Thymus (tissue), 14 donors: ENCODE measurements at places on chromosomes 13 and 19. TPM values are rescaled to one million over a fixed set of nuclear protein-coding genes. Genes with fewer than 3 reads are reported as not detected.
A peak's percentile ranks its signal among the peaks of the same experiment; 100 is the strongest.

GRCh38 chr19:10139952-10140351 is 20.3 kb upstream of the EIF3G start:
- DNase-seq, result no peak
- no peaks in the 10 kb centered on the region for H3K27me3 ChIP-seq

- no peak overlapping the region for H3K27ac ChIP-seq
- no peak for DNase-seq
- no peaks in the 10 kb centered on the region for H3K27me3 ChIP-seq
- no peak overlapping the region for H3K4me3 ChIP-seq
These were observed 42.6 kb upstream of the RNF113B start for GRCh38 chr13:98219685-98220084.

DNA sequence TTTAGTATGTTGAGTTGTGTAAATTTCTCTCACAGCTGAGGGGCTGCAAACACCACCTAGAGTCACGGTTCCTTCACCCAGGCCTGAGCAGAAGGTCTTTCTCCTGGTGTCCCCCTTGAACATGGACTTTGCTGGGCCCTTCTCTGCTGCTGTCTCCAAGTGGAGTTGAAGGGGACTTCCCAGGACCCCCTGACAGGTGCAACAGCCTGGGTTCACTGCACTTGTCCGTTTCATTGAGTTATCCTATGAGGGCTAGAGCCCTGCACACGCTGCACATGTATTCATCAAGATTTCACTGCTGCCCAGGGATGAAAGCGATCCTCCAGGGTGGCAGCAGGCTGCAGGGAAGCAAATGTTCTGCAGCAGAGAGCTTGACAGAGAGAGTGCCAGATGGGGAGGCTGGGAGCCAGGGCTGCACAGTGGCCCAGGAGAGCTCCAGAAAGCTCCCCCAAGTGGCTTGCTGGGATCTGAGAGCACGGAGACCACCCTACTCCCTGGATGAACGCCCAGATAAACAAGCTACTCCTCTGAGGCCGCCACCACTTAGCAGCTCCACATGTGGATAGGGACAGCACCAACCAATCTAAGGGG is 10.3 kb downstream of the TMEM272 start:
- no peaks in the 10 kb centered on the region for H3K27me3 ChIP-seq
- H3K4me3 ChIP-seq, result no peak overlapping the region
- DNase-seq, result no peak
- no peak overlapping the region for H3K27ac ChIP-seq

DNA sequence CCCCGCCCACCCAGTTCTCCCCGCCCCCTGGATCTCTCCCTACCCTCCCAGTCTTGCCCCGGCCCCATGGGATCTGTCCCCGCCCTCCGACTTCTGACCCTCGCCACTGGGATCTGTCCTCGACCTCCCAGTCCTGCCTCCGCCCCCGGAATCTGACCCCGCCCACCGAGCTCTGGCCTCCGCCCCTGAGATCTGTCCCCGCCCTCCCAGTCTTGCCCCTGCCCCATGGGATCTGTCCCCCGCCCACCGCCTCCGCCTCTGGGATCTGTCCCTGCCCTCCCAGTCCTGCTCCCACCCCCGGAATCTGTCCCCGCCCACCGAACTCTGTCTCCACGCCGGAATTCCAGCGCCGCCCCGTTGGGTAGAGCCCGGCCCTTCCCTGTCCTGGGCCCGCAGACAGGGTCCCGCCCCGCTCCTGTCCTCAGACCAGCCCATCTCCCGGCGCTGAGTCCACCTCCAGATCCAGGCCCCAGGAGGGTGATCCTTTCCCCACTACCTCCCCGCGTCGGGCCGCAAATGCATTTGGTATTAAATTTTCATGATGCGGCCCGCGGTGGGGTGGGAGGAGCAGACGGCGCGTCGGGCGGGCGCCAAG is 1.5 kb upstream of the SLC17A7 start:
- H3K4me1 ChIP-seq, result peaks cover 3% of the 10 kb centered on the region
- H3K36me3 ChIP-seq, result peaks cover 15% of the 10 kb centered on the region
- H3K4me3 ChIP-seq, result peak overlapping the region; percentile 59
- peaks cover 55% of the 10 kb centered on the region for H3K27me3 ChIP-seq

GRCh38 chr13:84430015-84430414 is 547.7 kb upstream of the SLITRK1 start:
- no peaks in the 10 kb centered on the region for H3K36me3 ChIP-seq
- H3K4me3 ChIP-seq, result no peak overlapping the region
- no peak for DNase-seq
- H3K27ac ChIP-seq, result no peak overlapping the region
- H3K4me1 ChIP-seq, result no peaks in the 10 kb centered on the region

LGI4 gene
- total RNA-seq, result 0.52 TPM
